Stimulated activated CD4-positive, alpha-beta T cell treated with anti-CD3 and anti-CD28 coated beads, Interleukin-12 subunit alpha, Interleukin-12 subunit beta, amount 100 ng/mL, for 24 hours (primary cell): ENCODE measurements at places on chromosomes 12 and 14.

GRCh38 chr12:6541371-6542165 is 7.3 kb downstream of the GAPDH start:
- DNase-seq: no peak

- no peak for DNase-seq
Observed at GRCh38 chr14:34098045-34098984, 147.4 kb upstream of the EGLN3 start.

DNA sequence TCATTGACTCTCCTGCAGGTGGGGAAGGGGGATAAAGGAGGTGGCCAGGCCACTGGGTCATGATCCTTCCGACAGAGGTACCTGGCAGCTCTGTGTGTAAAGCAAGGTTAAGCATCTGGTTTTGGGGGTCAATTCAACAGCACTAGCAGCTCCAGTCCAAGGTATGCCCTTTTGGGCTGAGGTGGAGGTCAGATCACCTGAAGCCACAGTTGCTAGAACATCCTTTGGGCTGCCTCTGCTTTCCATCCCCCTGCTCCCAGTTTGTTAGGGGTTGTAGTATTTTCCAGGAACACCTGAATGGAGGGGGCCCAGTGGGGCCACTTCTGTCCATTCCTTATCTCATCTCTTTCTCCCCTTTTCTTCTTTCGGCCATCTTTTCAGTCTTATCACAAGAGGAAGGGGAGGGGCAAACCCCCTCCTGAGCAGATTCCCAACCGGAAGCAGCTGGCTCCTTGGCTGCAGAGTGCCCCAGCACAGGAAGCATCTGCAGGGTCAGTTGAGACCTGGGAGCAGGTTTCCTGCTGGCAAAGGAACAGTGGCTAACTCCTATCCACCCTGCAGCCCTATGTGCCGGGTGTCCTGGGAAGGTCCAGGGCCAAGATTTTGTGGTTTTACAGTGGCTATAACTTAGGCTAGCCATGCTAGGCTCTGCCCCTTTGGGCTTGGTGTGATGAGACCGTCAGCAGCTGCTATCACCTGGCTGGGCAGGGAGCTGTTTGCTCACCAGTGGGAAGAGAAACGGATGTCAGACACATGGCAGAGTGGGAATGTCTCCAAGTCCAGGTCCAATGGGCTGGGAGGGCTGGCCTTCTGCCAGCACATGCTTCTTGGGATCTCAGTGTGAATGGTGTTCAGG is 40.2 kb downstream of the SH2B3 start:
- DNase-seq: no peak

- DNase-seq: no peak
Observed at GRCh38 chr14:65153101-65153500, 50.8 kb upstream of the MAX start.

- DNase-seq: no peak
Observed at GRCh38 chr12:50275556-50275955, 7.8 kb downstream of the LIMA1 start.

DNA sequence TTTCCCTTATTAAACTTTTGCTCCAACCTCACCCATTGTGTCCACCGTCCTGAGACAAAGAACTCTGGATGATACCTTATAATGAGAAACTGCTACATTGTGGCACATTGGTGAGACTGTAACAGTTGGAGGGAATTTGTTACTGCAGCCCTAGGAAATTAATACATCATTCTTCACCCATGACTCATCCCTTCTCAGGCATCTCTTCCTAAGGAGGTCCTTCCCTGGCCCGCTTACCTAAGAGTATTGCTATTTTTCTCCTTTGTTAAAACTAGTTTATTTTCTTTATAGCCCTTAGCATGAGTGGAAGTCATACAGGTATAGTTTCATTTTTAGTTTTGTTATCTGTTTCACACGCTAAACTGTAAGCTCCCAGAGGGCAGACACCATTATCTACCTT is 87.1 kb downstream of the TMEM260 start:
- DNase-seq: no peak

DNA sequence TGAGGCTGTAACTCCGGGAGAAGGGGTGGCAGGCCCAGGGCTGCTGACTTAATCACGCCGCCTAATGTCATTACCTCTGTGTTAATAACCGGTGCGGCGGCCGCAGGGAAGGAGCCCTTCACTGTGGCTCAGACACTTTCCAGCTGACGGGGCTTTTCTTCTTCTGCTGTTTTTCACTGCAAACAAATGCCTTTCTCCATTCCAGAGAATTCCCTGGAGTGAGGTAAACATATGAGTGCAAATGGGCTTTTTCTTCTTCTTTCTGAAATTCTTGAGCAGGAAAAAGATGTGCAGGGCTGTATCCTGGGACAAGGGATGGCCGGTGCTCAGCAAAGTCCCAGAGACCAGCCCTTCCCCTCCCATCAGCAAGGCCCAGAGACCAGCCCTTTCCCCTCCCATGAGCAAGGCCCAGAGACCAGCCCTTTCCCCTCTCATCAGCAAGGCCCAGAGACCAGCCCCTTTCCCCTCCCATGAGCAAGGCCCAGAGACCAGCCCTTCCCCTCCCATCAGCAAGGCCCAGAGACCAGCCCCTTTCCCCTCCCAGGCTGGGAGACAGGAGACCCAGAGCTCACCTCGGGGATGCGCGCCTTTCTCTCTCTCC is 33.4 kb upstream of the FAM181A start:
- no peak for DNase-seq
